Activated CD4-positive, alpha-beta memory T cell treated with anti-CD3 and anti-CD28 coated beads, Interleukin-2, amount 10 ng/mL, durations not matched to agents 7 days and 5 days (primary cell): ENCODE measurements at places on chromosomes 2 and 18. TPM values are rescaled to one million over a fixed set of nuclear protein-coding genes. Genes with fewer than 3 reads are reported as not detected.

Gene HOXD10
- not detected for total RNA-seq

Gene VIL1
- not detected for total RNA-seq

Gene DBI
- 150 TPM for total RNA-seq

Gene ACYP2
- 8.6 TPM for total RNA-seq

Gene ALPI
- not detected for total RNA-seq

Gene ARHGAP28
- total RNA-seq: not detected

Gene RNASEH1
- 24.6 TPM for total RNA-seq

Gene MPP4
- total RNA-seq: not detected

Gene COL6A3
- total RNA-seq: 0.90 TPM

Gene SPHKAP
- not detected for total RNA-seq

Gene CERS6
- 7.4 TPM for total RNA-seq

Gene DLGAP1
- total RNA-seq: 0.53 TPM

Gene ACTR2
- total RNA-seq: 517 TPM

Gene TRIM43
- 0.43 TPM for total RNA-seq

Gene AOX1
- 0.05 TPM for total RNA-seq

Gene FSHR
- total RNA-seq: not detected

Gene CROCC2
- total RNA-seq: not detected

Gene CYP26B1
- total RNA-seq: not detected

Gene ITPRID2
- 53.0 TPM for total RNA-seq

Gene HOXD4
- not detected for total RNA-seq

Gene SLC38A11
- not detected for total RNA-seq

Gene SLC25A12
- 24.1 TPM for total RNA-seq

Gene CYS1
- total RNA-seq: 0.71 TPM

Gene CCDC141
- 2.6 TPM for total RNA-seq

Gene SERPINB11
- total RNA-seq: not detected

Gene ABHD1
- 0.13 TPM for total RNA-seq

Gene SF3B1
- 292 TPM for total RNA-seq

Gene CIB4
- not detected for total RNA-seq

Gene REG1B
- total RNA-seq: not detected

Gene SMYD5
- total RNA-seq: 14.3 TPM

Gene REG3G
- not detected for total RNA-seq
